ENCODE measurements at places on chromosomes 7 and 10.

- no peak for DNase-seq
Observed at GRCh38 chr7:55344840-55345239, 20.3 kb upstream of the LANCL2 start.

- DNase-seq: no peak
Observed at GRCh38 chr10:93493162-93493561, 3.2 kb upstream of the CEP55 start.

DNA sequence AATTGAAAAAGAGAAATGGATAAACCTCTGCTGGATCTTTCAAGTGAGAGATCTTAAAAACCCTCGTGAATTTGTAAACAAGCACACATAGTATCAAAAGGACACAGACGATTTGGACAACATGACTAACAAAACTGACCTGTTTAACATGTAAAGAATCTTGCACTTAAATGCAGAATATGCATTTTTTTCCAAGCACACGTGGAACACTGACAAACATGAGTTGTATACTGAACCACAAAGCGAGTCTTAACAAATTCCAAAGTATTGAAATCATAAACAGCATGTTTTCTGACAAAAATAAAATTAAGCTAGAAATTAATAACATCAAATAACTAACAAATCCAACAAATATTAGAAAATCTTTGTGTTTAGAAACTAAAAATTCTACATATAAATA is 65.0 kb upstream of the ZNF746 start:
- DNase-seq: peak; percentile 66

GRCh38 chr7:144063710-144064109 is 5.9 kb upstream of the OR2A25 start:
- no peak for DNase-seq

GRCh38 chr10:80871083-80871482 is 333.4 kb downstream of the SH2D4B start:
- no peak for DNase-seq

DNA sequence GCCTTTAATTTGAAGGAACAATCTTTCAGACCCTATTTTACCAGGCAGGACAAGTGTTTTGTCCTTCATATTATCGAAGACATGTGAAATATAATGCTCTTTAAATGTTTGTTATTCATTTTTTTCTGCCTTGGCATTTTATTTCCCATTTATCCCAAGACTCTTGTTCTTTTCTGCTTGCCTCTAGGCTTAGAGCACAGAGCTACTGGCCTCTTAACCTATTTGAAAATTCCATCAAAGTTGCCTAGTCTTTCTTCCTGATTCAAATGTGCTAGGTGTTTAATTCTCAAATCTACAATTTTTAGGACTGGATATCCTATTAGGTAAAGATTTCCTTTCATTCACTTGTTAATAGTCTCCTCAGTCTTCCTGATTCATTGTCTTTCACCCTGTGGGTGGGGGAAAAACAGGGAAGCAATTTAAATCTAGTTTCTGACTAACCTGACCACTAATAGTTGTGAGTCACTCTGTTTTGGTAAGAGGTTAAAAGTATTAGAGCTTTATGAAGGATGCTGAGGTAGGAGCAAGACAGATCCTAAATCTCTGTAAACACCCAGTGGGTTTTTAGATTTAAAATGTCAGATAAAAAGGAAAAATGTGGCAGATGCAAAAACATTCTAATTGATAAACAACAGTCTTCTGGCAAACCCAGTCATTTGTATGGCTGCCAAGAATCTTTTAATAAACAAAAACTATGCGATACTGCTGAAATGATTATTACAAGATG is 1.5 kb downstream of the LIPK start:
- peak; percentile 74 for DNase-seq

DNA sequence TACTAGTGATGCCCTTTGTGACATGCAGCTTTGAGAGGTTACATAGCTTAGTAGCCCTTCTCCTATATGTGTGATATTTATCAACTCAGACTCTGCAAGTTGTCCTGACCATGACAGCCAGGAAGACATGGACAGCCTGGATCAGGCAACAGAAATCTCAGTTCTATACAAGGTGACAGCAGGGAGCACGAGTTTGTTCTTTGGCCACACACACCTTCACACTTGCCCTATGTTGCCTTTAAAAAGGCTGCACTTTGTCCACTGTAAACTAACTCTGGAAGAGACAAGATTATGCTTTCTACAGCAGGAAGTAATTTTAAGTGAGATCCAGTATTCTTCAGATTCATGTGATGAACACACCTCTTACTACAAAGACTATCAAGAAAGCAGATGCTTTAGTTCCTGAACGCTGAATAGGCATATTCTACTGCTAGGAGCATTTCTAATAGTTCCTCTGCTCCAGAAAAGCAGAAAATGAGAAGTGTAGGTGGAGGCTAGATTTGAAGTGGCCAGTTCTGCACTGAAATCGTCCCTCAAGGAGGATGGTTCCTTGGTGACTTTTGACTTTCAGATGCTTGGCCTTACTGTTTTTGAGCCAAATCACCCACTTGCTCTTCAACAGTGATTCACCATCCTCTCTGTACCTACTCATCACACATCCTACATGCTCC is 239.2 kb downstream of the COBL start:
- DNase-seq: no peak

GRCh38 chr7:155842496-155843265 is 30.4 kb upstream of the SHH start:
- DNase-seq: no peak

GRCh38 chr10:49819234-49819958 is 57.3 kb upstream of the OGDHL start:
- no peak for DNase-seq

GRCh38 chr10:22029445-22030236 is 26.1 kb upstream of the DNAJC1 start:
- DNase-seq: no peak

DNA sequence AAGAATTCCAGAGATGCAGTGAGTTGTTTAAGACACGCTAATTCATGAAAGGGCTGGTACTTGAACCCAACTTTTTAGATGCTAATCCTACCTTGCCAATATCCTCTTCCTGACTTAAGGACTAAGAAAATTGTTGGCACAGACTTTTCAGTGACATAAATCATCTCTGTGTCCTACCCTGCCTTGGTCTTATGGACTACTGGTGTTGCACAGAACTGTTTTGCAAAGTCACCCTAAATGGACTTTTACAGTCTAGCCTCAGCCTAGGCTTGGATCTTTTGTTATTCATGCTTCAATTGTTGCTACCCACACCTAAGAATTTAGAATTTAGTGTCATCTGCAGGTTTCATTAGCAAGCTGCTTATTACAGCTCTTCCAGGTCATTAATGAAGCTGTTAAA is 112.7 kb downstream of the SORCS1 start:
- no peak for DNase-seq

DNA sequence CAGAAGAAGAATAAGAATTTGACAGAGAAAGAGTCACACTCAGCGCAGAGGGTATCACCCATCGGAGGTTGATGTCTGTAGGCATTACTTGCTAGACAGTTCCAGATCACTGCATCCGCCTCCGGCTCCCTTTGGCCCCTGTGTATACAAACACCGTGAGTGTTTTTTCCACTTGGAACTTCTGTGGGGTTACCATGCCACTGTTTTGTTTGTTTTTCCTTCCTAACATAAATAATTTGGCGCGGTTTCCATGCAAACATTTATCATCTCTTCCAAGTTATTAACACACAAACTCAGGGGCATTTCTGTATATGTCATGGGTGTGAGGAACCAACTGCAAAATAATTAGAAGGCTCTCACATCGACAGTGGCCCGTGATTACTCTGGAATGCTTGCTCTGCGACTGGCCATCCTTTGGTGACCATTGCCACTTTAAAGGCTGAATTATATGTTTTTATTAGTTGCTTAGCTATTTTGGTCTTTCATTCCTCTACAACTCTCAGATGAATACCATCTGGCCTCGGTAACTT is 612.2 kb upstream of the MKI67 start:
- DNase-seq: no peak

- no peak for DNase-seq
Observed at GRCh38 chr10:132187430-132188138, 836 bp downstream of the DPYSL4 start.

DNA sequence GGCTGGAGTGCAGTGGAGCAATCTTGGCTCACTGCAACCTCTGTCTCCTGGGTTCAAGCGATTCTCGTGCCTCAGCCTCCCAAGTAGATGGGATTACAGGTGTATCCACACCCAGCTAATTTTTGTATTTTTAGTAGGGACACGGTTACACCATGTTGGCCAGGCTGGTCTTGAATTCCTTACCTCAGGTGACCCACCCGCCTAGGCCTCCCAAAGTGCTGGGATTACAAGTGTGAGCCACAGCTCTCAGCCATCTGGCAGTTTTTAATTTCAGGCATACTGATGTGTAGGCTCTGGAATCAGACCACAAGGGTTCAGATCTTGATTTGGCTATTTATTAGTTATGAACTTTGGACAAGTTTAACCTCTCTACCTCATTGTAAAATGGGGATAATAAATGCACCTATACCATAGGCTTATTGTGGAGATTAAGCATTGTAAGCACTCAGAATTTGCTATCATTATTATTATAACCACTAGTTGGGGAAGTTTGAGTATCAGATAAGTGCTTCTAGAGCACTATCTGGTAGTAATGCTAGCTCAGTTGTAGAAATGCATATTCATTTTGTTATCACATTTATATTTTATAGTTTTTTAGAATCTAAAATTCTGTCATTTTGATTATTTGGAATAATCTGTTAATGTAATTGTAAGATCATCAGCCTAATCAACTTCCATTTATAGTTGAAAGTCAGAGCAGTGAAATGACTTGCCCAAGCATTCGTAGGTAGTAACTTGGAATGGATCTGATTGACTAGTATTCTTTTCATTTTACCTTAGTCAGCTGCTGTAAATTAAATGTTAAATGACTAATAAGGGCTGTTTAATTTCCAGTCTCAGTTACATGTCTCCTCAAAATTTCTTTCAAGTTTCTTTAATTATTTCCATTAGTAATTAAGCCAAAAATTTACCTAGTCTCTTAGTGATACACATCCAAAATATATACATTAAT is 22.5 kb downstream of the KMT2E start:
- DNase-seq: no peak

GRCh38 chr7:83947260-83947659 is 247.3 kb downstream of the SEMA3A start:
- DNase-seq: no peak

DNA sequence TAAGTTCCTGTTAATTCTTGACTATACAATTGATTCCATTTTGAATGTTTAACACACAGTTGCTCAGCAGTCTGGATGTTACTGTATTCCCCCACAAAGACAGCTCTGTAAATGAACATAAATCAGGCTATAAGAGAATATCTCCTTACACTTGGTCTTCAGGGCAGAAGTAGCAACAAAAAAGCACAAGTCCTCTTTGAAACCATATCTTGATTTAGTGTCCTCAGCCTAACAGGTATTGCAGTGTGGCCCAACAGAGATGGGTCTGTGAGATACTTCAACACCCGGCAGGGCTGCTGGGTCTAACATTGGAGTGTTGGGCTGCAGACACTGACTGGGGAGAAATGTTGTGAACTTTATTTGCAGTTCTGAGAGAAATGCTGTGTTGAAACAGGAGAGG is 75.8 kb downstream of the CUL1 start:
- DNase-seq: no peak

DNA sequence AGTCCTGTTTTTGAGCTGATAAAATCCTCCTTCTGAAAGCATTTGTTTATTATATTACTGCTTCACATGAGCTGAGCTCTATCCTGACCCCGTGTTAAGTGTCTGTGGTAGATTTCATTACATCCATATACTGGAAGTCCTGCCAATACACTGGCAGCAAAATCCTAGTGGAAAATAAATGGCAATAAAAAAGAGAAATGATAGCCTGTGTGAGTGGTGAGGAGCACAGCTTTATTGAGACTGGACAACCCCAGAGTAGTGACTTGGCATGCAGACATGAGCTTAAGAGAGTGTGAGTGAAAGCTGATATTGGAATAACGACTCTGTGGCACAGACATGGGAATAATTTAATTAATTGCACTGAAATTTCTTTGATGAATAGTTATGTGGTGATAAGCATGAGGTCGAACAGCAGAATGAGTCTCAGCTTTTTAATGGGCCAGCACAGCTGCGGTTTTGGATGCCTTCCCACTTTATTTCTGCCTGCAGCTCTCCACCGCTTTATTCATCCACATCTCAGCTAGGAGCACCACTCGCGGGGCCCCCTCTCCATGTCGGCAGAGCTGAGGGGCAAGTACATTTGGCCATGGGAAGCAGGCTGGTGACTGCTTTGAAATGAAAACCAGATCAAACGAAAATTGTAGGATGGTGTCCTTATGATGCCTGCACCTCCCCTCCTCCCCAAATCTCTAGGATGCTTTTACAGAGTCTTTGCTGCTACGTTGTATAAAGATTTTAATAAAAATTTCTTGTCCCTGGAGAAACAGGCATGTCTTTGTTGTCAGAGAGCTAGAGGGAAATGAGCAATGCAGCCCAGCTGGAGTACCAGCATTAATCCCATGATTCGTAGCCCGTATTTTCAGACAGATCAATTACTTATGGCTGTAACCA is 494.3 kb downstream of the AUTS2 start:
- peak; percentile 95 for DNase-seq

DNA sequence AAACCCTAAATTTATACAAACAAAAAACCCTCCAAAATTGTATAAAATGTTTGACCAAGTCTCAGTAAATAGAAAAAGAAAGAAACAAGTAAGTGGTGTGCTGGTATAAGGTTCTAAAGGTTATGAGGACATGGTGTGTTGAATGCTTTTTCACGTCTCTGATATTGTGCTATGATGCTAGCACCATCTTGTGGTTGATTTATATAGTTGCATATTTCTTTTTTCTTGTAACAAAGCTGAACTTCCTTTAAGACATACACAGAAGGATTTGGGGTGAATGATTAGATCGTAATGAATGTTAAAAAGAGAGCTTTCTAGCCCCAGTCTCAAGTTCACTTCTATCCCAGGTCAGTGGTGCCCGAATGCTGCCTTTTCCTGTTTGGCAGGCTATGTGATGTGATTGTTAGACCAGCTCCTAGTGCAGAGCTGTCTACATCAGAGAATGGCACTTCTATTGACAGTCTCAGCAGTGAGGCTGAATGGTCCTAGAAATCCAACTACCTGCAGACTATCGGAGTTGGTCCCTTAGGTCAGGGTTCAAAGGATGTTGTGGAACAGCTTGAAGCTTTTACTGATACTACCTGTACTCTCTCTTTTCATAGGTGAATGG is 25.0 kb downstream of the VTI1A start:
- peak; percentile 31 for DNase-seq

GRCh38 chr10:62610649-62611229 is 193.8 kb upstream of the ADO start:
- peak; percentile 56 for DNase-seq

DNA sequence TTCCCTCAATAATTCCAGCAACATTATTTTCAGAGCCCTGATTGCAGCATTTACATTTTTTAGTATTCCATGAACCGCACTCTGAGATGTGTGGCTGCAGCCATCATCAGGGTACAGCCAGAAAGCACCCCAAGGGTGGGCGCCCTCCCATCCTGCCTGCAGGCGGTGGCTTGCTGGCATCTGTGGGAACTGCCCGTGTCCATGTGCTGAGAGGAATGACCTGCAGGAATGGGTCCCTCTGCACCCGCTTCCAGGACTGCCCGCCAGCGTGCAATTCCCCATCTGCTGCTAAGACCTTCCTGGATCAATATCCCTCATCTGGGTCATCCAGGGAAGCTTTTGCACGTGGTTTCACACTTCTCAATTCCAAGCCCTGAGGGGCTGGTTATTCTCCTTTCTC is 32.8 kb upstream of the NUB1 start:
- DNase-seq: no peak

GRCh38 chr10:60797200-60797599 is 18.9 kb downstream of the CDK1 start:
- no peak for DNase-seq

- no peak for DNase-seq
Observed at GRCh38 chr10:87750817-87751216, 67.2 kb downstream of the ATAD1 start.

GRCh38 chr10:73117976-73118743 is 7.9 kb downstream of the NUDT13 start:
- peak; percentile 34 for DNase-seq

GRCh38 chr10:101287997-101288635 is 58.9 kb upstream of the LBX1 start:
- no peak for DNase-seq
